ENCODE measurements at places on chromosomes 1 and 21.

- no peak for DNase-seq
Observed at GRCh38 chr1:153612755-153613331, at the start of gene S100A16. Gene S100A16, minus strand, starts transcription at chr1:153613137. Its CDS starts 4,986 bp downstream, at chr1:153608151.

- no peak for DNase-seq
Observed at GRCh38 chr1:69502991-69503390, 64.7 kb upstream of the LRRC7 start.

GRCh38 chr1:234774971-234775370 is 165.0 kb upstream of the IRF2BP2 start:
- DNase-seq: no peak

DNA sequence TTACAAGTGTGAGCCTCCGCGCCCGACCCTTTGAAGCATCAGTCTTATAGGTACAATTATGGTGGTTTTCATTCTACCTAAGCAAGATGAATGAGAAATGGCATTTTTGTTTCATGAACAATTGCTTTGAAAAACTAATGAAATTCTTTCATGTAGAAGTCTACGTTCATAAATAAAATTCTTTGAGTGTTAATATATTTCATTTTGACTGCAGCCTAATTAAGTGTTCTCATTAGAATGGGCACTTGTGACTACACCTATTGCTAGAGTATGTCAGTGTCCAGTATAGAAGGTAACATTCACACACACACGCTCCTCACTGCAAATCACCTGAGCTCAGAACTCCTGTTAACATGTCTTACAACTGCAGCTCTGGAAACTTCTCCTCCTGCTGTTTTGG is at the start of gene KRTAP15-1:
Gene KRTAP15-1, plus strand, starts transcription at position 301 of the 400 bp plus-strand sequence. Its CDS starts 53 bp downstream, at position 354.
- DNase-seq: no peak

DNA sequence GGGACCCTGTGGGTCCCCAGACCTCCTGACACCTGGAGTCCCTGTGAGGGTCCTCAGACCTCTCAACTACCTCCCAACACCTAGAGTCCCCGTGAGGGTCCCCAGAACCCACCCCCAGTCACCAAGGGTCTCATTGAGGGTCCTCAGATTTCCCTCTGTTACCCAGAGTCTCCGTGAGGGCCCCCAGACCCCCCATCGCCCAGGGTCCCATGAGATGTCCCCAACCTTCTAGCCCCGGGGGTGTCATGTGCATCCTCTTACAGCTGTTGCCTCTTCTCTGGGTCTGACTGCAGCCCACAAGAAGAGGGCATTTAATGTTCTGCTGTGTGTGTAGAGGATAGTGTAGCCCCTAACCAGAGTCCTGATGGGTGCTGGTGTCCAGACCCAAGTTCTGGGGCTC is 2.0 kb upstream of the GJC2 start:
- DNase-seq: no peak

- DNase-seq: no peak
Observed at GRCh38 chr1:199404976-199405375, 622.5 kb upstream of the NR5A2 start.

- DNase-seq: no peak
Observed at GRCh38 chr1:65494671-65495070, 74.2 kb downstream of the LEPR start.

DNA sequence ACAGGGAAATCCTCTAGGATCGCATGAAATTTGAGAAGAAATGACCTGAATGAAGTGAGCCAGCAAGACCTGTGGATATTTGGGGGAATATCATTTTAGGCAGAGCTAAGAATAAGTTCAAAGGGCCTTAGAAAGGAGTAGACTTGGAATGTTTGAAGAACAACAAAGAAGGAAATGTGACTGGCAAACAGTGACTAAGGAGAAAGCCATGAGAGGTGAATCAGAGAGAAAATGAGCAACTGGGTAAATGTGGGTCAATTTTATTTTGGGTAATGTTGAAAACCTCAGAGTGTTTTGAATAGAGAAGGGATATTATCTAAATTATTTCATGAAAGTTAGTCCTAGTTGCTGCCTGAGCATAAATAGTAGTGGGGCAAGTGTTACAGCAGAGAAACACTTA is 672.8 kb downstream of the LMO4 start:
- DNase-seq: no peak

All from Ammon's horn (tissue), 1 donor.